Naive B cell (primary cell): ENCODE measurements at places on chromosomes 1 and 21. TPM values are rescaled to one million over a fixed set of nuclear protein-coding genes. Genes with fewer than 3 reads are reported as not detected.

- H3K27me3 ChIP-seq = no peaks in the 10 kb centered on the region
- no peak overlapping the region for H3K27ac ChIP-seq
- no peak for DNase-seq
- peaks cover 8% of the 10 kb centered on the region for H3K36me3 ChIP-seq
- no peak overlapping the region for H3K4me3 ChIP-seq
These were observed 1.4 kb downstream of the HS2ST1 start for GRCh38 chr1:86915737-86916235.

The SEMA6C gene
- not detected for polyA plus RNA-seq

The CR1 gene
- 20.9 TPM for polyA plus RNA-seq

- no peak overlapping the region for H3K4me3 ChIP-seq
- H3K27me3 ChIP-seq = peaks cover 76% of the 10 kb centered on the region
- peaks cover 43% of the 10 kb centered on the region for H3K4me1 ChIP-seq
- no peak for DNase-seq
- H3K36me3 ChIP-seq = no peaks in the 10 kb centered on the region
These were observed 1.1 kb upstream of the GRHL3 start for GRCh38 chr1:24317956-24318614.

DNA sequence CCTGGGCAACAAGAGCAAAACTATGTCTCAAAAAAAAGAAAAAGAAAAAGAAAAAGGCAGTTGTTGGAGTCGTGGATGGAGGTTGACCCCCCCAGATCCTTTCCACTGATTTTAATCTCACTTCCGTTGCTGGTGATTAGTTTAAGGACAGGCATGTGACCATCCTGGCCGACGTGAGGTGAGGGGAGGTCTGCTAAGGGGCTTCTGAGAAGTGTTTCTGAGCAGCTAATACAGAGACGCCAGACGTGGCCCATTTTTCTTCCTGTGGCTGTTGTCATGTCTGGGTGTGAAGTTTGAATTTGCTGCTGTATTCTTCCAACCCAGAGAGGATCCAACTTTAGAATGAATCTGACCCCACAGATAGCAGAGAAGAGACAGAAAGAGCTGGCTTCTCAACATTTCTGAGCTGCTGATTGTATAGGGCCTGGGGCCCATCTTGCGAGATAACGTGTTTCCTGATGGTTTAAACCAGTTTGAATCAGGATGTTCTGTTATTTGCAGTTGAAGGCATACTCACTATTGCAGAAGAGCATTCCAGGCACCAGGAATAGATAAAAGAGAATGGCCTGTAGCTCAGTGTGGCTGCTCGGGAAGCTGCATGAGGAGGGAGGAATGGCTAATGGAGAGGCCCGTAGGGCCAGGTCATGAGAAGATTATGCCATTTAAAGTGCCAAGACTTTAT, 22.8 kb upstream of the SSBP3 start:
- no peak overlapping the region for H3K27ac ChIP-seq
- H3K36me3 ChIP-seq = no peaks in the 10 kb centered on the region
- H3K4me1 ChIP-seq = no peaks in the 10 kb centered on the region
- no peak overlapping the region for H3K4me3 ChIP-seq

DNA sequence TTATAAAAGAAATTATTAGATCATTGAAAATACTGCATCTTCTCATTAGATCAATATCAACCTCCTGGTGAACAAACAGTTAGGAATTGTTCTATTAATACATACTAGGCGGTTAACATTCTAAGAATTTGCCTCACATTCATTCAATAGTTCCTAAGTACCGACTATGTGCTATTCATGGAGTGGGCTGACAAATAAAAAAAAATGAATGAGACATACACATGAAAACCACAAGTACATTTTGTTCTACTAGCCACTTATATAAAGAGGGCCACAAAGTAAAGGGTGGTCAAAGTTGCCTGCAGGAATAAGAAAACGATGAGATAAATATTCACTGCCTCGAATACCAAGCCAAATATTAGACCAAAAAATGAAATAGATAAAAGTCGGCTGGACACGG, 294.4 kb downstream of the SDCCAG8 start:
- H3K27ac ChIP-seq = no peak overlapping the region
- no peaks in the 10 kb centered on the region for H3K27me3 ChIP-seq
- no peak for DNase-seq
- H3K4me3 ChIP-seq = no peak overlapping the region

DNA sequence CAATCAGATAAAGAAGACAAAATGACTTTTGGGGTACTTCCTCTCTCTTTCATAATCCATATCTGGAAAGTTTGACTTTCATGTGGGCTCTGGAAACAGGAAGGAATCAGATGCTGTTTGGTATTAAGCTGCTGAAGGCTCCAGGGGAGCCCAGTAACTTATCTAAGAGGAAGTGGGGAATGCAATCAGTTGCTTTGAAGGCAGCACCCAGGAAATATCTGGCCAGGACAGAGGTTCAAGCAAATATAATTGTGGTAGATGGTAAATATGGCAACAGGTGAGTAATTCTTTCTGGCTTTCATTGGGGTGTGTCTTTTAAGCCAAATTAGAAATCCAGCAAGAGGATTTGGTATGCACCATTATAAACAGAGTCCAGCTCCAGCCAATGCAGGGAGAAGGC, 44.4 kb downstream of the COLGALT2 start:
- H3K4me1 ChIP-seq = no peaks in the 10 kb centered on the region
- no peaks in the 10 kb centered on the region for H3K36me3 ChIP-seq
- DNase-seq = no peak
- H3K27ac ChIP-seq = no peak overlapping the region
- no peak overlapping the region for H3K4me3 ChIP-seq

GRCh38 chr1:200665861-200666260, 3.8 kb downstream of the DDX59 start:
- H3K4me1 ChIP-seq = peaks cover 61% of the 10 kb centered on the region
- H3K36me3 ChIP-seq = peaks cover 14% of the 10 kb centered on the region
- H3K27me3 ChIP-seq = no peaks in the 10 kb centered on the region
- no peak overlapping the region for H3K27ac ChIP-seq
- H3K4me3 ChIP-seq = no peak overlapping the region

DNA sequence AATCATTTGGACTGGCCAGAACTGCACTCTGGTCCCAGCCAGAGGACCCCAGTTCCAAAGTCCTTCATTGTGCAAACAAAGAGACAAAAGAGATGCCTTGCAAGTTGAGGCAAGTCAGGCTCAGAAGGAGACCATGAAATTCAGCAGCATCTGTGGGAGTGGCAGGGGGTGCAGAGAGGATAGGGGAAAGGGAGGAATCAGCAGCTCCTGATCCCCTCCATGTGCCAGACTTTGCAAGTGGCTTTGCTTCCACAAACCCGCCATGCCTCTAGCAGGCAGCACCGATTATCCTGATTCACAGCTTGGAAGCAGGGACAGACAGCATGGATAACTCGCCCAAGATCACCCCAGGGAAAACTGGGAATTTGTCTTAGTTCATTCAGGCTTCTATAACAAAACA, 2.1 kb upstream of the CAPN9 start:
- peaks cover 15% of the 10 kb centered on the region for H3K27me3 ChIP-seq
- no peak for DNase-seq
- H3K4me1 ChIP-seq = peaks cover 6% of the 10 kb centered on the region
- no peak overlapping the region for H3K27ac ChIP-seq
- no peaks in the 10 kb centered on the region for H3K36me3 ChIP-seq
- H3K4me3 ChIP-seq = no peak overlapping the region

GRCh38 chr1:60903591-60903990, 178.8 kb upstream of the NFIA start:
- H3K4me1 ChIP-seq = no peaks in the 10 kb centered on the region
- H3K4me3 ChIP-seq = no peak overlapping the region
- H3K27me3 ChIP-seq = no peaks in the 10 kb centered on the region
- DNase-seq = no peak
- H3K36me3 ChIP-seq = no peaks in the 10 kb centered on the region
- no peak overlapping the region for H3K27ac ChIP-seq

The MYOG gene
- not detected for polyA plus RNA-seq

- DNase-seq = no peak
- H3K4me3 ChIP-seq = no peak overlapping the region
- H3K27ac ChIP-seq = peak overlapping the region; percentile 22
- H3K4me1 ChIP-seq = no peaks in the 10 kb centered on the region
- H3K36me3 ChIP-seq = no peaks in the 10 kb centered on the region
- peaks cover 5% of the 10 kb centered on the region for H3K27me3 ChIP-seq
These were observed 40.1 kb upstream of the LRRC8D start for GRCh38 chr1:89780721-89781120.

GRCh38 chr1:39295901-39296300, 91.4 kb downstream of the MACF1 start:
- peaks cover 46% of the 10 kb centered on the region for H3K36me3 ChIP-seq
- H3K27me3 ChIP-seq = no peaks in the 10 kb centered on the region
- H3K27ac ChIP-seq = peak overlapping the region; percentile 24
- no peaks in the 10 kb centered on the region for H3K4me1 ChIP-seq

The SIKE1 gene
- polyA plus RNA-seq = 36.1 TPM

The SH3D21 gene
- 0.23 TPM for polyA plus RNA-seq

- H3K27ac ChIP-seq = no peak overlapping the region
- H3K27me3 ChIP-seq = no peaks in the 10 kb centered on the region
- H3K36me3 ChIP-seq = peaks cover 14% of the 10 kb centered on the region
- peaks cover 57% of the 10 kb centered on the region for H3K4me1 ChIP-seq
- DNase-seq = no peak
These were observed 127.1 kb upstream of the CACYBP start for GRCh38 chr1:174872615-174873058.
